ENCODE measurements at places on chromosomes 4 and X.
A peak's percentile ranks its signal among the peaks of the same experiment; 100 is the strongest.

GRCh38 chr4:26330186-26330787 is 9.5 kb downstream of the RBPJ start:
- peak; percentile 18 for DNase-seq

GRCh38 chr4:15711762-15712161 is 8.9 kb downstream of the BST1 start:
- DNase-seq, result no peak

DNA sequence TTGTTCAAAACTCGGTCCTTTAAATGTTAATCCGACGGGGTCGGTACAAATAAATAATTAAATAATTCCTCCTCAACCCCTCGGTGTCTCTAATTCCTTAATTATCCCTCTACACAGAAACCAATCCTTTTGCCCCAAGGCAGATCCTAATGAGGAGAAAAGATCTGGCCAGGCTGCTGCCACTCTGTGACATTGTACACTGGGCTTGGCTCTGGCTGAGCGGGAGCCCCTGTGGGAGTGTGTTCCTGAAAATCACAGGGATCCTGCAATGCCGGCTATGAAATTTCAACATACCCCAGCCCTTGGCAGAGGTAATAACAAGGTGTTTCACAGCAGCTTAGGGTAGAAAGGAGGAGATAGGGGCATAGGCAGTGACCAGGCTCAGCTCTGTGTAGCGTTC is 96.0 kb downstream of the DHRSX start:
- DNase-seq, result no peak

DNA sequence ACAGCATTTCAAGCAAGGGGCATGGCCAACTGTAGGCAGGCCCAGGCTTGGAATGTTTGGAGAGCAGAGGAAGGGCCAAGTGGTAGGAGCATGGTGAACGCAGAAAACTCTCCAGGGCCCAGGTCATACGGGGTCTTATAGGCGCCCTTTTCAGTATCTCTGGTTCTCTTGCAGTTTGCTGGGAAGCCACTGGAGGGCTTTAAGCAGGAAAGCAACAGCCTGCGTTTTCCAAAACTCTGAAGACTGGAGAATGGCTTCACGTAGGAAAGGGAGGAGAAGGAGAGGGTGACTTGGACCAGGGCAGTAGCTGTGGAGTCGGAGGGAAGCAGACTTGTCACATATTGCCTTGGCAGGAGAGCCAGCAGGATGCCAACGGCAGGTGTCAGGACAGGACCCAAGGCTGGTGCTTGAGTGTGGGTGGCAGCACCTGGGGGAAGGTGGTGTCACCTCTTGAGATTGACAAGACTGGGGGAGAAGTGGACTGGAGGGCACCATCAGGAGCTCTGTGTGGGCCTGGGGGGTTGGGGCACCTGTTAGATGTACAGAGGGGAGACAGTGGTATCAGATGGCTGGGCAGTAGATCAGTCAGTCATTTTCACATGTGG is 21.9 kb downstream of the TKTL1 start:
- no peak for DNase-seq

DNA sequence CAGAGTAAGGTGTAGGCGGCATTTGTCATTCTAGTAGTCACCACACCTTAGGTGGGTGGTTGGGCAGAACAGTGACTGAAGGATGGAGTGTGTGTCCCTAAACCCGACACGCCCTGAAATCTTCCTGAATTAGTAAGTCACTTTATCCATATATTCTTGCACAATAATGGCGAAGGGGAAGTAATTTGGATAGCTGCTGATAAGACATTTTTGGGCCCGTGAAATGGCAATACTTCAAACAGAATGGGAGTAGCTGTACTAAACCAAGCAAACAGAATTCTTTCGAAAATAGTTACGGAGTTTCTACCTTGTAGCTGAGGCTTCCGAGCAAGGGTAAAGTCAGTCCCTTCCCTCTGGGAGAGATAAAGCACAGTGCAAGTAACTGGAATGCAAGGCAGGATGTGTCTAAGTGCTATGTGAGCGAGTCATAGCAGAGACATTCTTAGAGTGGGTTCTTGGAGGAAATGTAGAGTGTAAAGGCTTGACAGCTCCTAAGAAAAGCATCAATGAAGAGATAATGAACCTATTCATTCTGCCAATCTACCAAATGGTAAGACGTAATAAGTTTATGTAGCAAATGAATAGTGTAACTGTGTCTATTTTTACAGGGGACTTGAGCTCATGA is 72.8 kb downstream of the CLCN5 start:
- no peak for DNase-seq

GRCh38 chr4:133668061-133668851 is 519.2 kb downstream of the PCDH10 start:
- DNase-seq, result no peak

DNA sequence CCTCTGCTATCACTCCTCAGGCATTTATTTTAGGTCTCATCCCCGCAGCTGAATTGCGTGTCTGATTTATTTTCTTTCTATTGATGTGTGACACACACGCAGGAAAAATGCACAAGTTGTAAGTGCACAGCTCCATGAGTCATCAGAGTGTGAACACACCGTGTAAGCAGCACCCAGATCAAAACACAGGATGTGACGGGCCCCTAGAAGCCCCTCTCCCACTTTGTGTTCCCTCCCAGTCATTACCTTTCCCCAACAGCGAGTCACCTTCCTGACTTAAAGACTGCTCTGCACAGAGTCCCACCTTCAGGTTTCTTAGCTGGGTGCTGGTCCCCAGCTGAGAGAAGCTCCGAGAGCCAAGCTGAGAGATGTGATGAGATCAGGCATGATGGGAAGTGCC is 436.7 kb downstream of the MID1IP1 start:
- no peak for DNase-seq

DNA sequence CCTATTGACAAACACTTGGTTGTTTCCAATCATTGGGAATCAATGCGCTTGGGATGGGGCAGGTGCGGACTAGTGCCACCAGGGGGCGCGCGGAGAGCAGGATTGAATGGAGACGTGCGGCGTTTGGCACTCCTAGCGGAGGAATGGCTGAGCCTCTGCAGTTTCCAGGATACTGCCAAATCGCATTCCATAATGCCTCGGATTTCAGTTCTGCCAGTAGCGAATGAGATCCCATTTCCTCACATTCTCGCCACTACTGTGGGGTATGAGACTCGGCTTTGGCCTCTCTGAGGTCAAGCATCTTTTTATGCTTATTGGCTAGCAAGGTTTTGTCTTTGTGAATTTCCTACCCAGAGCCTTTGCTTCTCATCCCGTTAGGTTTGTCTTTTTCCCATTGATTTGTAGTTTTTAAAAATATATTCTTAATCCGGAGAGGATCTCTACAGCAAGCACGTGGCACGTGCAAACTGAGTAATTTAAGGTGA is 28.7 kb downstream of the CLDN34 start:
- DNase-seq, result peak; percentile 71

DNA sequence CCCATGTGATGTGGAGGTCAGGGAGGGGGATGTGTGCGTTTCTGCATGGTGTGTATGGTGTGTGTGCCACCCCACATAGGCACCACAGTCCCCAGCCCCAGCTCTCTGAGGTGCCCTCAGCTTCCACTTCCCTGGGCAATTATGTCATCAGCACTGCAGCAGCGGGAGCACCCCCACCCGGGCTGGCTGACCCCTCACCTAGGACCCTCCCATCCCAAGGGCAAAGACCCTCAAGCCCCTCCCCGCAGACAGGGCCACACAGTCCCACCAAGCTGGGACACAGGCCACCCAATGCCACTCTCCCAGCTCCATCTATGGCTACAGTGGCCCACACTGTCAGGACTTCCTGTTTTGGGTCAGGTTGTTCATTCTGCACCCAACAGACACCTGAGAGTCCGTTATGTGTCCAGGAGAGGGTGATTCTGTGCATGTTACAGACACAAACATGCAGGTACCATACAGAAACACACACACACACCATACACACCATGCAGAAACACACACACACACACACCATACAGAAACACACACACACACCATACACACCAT is 75.2 kb downstream of the JAKMIP1 start:
- no peak for DNase-seq

DNA sequence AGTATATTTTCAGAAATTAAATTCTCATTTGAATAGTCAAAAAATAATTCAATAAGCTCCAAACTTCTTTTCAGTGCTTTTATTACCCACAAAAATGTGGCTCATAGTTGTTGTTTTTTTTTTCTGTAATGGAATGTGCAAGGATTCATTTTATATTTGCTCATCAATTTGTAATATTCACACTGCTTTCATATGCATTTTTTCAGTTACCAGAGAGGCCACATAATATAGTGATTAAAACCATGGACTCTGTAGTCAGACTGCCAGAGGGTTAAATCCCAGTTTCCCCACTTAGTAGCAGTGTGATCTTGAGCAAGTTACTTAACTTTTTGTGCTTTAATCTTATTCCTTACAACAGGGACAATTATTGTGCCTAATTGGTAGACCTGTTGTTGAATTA is 64.5 kb downstream of the FAM9B start:
- DNase-seq, result no peak

DNA sequence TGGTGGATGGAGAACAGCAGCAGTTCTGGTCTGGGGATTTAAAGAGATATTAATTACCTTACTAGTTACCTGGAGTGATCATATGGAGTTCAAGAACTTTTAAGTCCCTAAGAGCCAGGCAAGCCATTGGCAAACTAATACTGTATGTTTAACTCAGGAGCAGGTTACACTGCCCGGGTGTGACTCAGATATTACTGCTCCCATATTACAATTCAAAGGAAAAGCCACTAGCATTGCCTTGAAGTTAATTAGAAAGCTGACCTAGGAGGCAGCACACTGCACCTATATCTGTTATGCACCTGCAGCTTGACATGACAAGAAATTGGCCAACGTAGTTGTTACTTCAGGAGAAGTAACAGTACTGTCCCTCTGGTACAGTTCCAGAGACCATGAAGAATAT is 47.2 kb downstream of the GRK4 start:
- DNase-seq, result no peak

- DNase-seq, result no peak
Measured at GRCh38 chr4:8346838-8347605, 77.5 kb downstream of the HTRA3 start.

DNA sequence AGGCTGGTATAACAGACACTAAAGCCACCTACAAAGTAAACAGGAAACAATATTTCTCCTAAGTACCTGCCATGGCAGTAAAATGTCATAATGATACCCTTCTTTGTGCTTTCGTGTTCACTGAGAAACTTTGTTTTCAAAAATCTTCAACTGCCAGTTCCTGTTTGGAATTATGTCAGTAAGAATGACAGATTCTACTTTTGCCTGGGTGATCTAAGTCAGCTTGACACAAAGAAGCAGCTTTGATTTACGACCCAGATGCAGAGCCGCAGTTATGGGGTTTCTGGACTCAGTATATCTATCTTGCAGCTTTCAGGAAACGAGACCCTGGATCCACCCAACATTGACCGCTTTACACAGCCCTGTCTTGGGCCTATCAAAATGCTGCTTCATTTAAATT is 71.2 kb downstream of the SNX25 start:
- no peak for DNase-seq

- DNase-seq, result no peak
Measured at GRCh38 chr4:184097241-184097605, 120.5 kb downstream of the ENPP6 start.

DNA sequence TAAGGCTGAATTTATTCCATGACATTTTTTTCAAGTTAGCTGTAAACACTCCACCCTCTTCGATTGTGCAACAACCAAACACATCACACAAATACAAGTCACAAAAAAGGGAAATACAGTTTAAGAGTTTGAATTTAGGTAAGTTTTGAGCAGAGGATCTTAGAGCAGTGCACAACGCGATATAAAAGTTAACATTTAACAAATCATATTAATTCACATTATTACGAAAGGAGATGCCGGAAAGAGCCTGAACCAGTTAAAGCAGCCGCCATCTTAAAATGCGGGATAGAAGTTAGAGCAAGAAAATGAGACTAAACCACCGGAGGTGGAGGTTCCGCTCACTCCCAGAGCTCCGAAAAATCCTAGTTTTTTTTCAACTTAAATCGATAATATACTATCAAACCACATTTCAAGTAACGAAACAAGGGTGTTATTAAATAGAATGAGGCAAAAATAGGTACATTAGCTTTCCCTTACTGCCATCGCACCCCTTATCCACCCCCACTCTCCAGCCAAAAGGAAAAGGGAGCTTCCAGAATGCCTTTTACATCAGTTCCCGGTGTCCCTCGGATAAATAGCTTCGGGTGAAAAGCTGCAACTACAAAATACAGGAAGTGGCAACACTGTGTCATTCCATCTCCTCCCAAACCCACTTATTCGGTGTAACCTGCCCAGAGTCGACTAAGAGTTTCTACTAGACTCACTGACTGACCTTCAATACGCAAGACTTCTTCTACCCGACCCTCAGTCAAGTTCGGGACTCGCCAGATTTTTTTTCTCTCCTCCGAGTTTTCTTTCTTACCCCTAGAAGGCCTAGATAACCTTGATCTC is 1.9 kb downstream of the UBE2D3 start:
- DNase-seq, result no peak

- DNase-seq, result no peak
Measured at GRCh38 chr4:154329268-154329868, 162.2 kb downstream of the DCHS2 start.

DNA sequence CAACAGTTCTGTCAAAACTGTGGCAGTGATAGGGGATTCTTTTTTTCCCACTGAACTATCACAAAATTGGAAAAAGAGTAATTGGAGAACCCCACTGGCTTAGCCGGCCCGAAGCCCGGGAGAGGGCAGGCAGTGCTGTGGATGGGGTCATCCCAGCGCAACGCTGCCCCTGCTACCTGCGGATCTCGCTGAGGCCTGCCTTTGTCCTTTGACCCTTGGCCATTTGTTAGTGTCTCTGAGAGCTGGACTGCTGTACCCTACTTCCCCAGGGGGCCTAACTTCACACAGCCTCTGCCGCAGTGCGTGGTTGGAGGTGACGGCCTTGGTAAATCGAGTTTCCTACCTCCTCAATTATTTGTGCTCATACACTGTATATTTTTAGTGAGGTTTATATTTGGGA is 43.0 kb upstream of the MSANTD1 start:
- no peak for DNase-seq

DNA sequence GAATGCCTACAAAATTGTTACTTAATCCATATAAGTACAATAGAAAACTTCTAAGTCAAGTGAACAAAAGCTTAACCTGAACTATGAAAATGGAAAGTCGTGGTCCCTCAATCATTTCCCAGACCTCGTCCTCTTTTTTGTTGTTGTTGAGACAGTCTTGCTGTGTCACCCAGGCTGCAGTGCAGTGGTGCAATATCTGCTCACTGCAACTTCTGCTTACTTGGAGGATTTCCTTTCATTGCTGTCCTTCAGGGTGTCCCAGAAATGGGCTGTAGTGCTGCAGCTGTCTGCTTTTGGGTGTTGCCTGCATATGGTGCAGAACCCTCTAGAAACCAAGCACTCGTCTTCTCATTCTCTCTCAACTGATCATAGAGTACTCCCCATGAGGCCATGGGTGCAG is 75.0 kb upstream of the IL2 start:
- DNase-seq, result no peak

DNA sequence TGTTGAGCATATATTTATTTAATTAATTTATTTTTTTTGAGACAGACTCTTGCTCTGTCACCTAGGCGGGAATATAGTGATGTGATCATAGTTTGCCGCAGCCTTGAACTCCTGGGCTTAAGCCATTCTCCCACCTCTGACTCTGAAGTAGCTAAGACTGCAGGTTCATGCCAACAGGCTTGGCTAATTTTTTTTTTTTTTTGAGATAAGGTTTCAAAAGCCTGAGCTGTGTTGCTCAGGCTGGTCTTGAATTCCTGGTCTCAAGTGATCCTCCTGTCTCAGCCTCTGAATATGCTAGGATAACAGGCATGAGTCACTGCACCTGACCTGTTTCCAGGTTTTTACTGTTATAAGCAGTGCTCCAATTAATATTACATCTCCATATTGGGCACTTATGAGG is 4.8 kb downstream of the ADD1 start:
- DNase-seq, result no peak

GRCh38 chr4:73311428-73311827 is 52.8 kb upstream of the ANKRD17 start:
- DNase-seq, result no peak
